Stimulated activated CD4-positive, alpha-beta T cell treated with anti-CD3 and anti-CD28 coated beads, Interleukin-4, amount 100 ng/mL, for 24 hours (primary cell): ENCODE measurements at places on chromosomes 1 and 21.

- no peak for DNase-seq
These were observed 21.6 kb upstream of the GPR52 start for GRCh38 chr1:174426153-174426552.

GRCh38 chr1:53567851-53568250 lies 108.7 kb downstream of the DMRTB1 start:
- DNase-seq = no peak

GRCh38 chr1:218495931-218496330 lies 150.8 kb downstream of the TGFB2 start:
- DNase-seq = no peak

- peak; percentile 18 for DNase-seq
These were observed 90.8 kb downstream of the ZP4 start for GRCh38 chr1:237799762-237800474.

DNA sequence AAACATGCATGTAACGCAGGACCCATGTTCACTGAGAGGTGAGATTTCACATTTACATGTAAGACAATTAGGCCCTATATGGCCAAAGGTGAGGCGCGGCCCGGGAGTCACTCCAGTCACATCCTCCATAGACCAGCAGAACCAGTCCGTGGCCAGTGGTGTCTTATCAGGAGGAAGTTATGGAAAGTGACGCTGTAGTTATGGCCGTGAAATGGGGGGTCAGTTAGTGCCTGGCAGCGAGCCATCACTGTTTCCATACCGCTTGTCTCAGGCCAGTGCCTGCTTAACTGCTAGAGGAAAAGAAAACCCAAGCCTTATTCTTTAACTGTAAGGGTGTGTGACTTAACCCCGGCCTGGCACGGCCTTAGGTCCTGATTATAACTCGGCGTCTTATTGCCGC lies 6.1 kb downstream of the C1orf159 start:
- no peak for DNase-seq

DNA sequence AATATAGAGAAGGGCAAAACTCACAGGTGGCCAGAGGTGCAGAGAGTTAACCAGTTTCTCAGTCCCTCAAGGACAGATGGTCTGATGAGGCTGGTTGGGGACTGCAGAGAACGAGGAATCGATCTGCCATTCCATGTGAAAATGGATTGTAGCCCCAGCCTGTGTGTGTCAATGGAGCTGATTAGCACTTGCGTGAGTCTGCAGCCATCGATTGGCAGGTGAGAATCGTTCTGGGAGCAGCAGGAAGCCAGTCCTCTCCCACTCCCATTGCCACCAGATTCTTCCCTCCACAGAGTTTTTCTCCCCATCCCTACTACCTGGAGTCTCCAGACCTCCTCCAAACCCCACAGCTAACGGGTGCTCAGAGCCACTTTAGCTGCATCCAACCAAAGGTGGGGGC lies 18.3 kb upstream of the PSMB2 start:
- no peak for DNase-seq
